ENCODE measurements at places on chromosomes 5 and 9. TPM values are rescaled to one million over a fixed set of nuclear protein-coding genes. Genes with fewer than 3 reads are reported as not detected.

Gene DMGDH
- 0.70 TPM for polyA plus RNA-seq

Gene DCAF12
- 37.7 TPM for polyA plus RNA-seq

Gene C1QTNF2
- not detected for polyA plus RNA-seq

Gene SAXO1
- not detected for polyA plus RNA-seq

Gene MAP1B
- polyA plus RNA-seq = 234 TPM

Gene POLK
- polyA plus RNA-seq = 36.4 TPM

Gene KCNN2
- polyA plus RNA-seq = 1.6 TPM

Gene FBXL7
- 0.24 TPM for polyA plus RNA-seq

Gene PCDHGB2
- polyA plus RNA-seq = 0.30 TPM

Gene ANKS6
- 9.9 TPM for polyA plus RNA-seq

Gene IFNE
- not detected for polyA plus RNA-seq

Gene LCN15
- polyA plus RNA-seq = not detected

Gene ADRB2
- not detected for polyA plus RNA-seq

Gene SLC25A2
- polyA plus RNA-seq = not detected

Gene OSTF1
- polyA plus RNA-seq = 8.8 TPM

Gene GPSM1
- 117 TPM for polyA plus RNA-seq

Gene MELK
- polyA plus RNA-seq = 1.8 TPM

Gene CDH12
- polyA plus RNA-seq = 2.3 TPM

Gene CDH18
- 9.6 TPM for polyA plus RNA-seq

Gene C5orf46
- not detected for polyA plus RNA-seq

Gene MYOZ3
- not detected for polyA plus RNA-seq

Gene SLC4A9
- not detected for polyA plus RNA-seq

Gene HOMER1
- polyA plus RNA-seq = 30.6 TPM
